Cardiac muscle cell (in vitro differentiated cells and primary cell): ENCODE measurements at places on chromosomes 7 and 10. TPM values are rescaled to one million over a fixed set of nuclear protein-coding genes. Genes with fewer than 3 reads are reported as not detected.
A peak's percentile ranks its signal among the peaks of the same experiment; 100 is the strongest.

The FZD8 gene
- total RNA-seq: 41.5 and 58.4 TPM in 2 replicates

The BCL7B gene
- 34.4 and 36.7 TPM in 2 replicates for total RNA-seq

The MAGI2 gene
- total RNA-seq: 16.8 and 24.7 TPM in 2 replicates

The PLEKHS1 gene
- not detected in 2 replicates for total RNA-seq

The IL2RA gene
- total RNA-seq: not detected in 2 replicates

The SPDYE6 gene
- 0.18 TPM in 1 of 2 replicates, not detected in the other for total RNA-seq

The SEMA4G gene
- 8.1 and 18.1 TPM in 2 replicates for total RNA-seq

The BAMBI gene
- 651 and 1,010 TPM in 2 replicates for total RNA-seq

GRCh38 chr7:130281260-130281659 lies 11.7 kb upstream of the CPA4 start:
- DNase-seq: peak; percentile 66

DNA sequence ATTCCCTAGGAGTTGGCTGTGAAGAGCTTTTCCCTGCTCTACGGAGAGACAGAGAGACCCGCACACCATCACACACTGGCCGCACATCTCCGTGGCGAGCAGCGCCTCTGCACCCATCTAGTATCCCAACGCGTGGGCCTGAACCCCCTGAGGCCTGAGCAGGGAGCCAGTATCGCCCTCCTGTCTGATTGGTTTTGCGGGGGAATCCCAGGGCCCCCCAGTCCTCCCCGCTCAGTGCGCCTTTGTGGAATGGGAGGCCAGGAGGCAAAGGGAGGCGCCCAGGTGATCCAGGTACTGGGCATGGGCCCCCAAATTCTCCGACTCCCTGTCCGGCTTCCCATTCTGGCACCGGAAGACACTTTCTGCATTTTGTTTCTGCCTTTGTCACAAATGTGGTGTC lies 344.3 kb downstream of the GLRX3 start:
- no peak for DNase-seq

DNA sequence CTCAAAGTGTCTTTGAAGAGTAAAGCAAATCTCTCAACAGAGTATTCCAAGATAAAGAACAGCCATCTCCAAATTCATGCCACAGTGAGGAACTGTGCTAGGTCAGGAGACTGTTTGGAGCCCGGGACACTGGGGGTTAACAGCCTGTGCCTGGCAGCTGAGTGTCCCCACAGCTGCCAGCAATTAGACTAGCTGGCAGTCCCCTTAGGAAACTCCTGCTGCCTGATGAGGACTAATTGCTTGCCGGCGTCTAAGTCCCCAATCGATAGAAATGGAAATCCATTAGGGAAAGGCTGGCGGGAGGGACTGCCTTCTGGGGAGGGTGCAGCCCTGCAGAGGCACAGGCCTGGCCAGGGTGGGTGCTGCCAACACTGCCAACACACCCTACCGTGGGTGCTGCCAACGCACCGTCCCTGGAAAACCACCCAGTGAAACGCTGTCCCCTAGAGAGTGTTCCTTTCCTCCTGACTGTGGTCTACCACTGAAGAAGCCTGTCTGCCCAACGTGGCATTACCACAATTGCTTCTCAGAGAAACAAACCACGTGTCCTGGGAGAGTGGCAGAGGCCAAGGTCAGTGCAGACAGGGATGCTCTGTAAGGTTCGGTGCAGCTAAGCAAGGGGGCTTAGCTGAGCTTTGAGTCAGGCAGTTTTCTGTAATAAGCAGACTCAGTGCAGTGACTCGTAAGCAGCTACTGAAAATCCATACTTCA lies 60.8 kb downstream of the XRCC2 start:
- peak; percentile 14 for DNase-seq

DNA sequence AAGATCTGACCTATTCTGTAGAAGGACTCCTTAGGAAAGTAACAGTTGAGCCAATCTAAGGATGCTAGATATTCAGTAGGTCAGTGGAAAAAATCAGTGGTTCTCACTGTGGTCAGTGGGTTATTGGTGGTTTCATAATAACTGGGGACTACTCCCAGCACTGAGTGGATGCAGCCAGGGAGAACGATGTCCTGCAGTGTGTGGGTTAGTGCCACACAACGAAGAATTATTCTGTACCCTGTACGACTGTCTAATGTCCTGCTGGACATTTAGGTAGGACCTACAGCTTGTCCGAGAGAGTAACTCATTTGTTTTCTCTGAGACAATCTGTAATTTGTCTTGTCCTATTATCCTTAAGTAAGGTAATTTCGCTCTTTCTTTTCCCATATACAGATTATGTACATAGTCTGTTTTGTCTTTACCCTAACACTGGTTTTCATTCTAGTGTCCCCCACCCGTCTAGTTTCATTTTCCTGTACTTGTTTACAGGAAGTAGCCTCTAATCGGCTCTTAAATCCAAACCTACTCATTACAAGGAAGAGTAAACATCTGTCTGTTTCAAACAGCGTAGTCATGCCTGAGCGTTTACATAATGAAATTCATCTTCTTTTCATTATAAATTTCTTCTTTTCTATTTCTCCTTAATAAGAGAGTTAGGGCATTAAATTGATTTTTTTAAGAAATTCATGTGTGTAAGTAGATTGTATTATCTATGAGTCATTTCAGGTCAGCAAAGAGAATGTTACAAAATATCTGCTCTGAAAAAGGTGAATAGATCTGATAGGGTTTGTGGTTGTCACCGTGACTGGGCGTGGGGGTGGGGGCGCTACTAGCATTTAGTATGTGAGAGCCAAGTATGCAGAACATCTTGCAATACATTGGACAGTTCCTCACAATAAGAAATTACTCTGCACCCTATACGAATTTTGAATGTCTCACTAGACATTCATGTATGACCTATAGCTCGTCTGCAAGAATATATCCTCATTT lies 8.3 kb upstream of the ZC3HAV1L start:
- DNase-seq: no peak

GRCh38 chr7:48424731-48425130 lies 253.5 kb downstream of the ABCA13 start:
- DNase-seq: peak; percentile 7

GRCh38 chr7:97024209-97025129 lies at the start of gene DLX5:
DLX5 (minus strand) TSS chr7:97024831; CDS start chr7:97024623, 208 bp downstream.
- no peak for DNase-seq

- DNase-seq: peak; percentile 70
Measured at GRCh38 chr10:14751014-14751896, 23.4 kb downstream of the FAM107B start.

DNA sequence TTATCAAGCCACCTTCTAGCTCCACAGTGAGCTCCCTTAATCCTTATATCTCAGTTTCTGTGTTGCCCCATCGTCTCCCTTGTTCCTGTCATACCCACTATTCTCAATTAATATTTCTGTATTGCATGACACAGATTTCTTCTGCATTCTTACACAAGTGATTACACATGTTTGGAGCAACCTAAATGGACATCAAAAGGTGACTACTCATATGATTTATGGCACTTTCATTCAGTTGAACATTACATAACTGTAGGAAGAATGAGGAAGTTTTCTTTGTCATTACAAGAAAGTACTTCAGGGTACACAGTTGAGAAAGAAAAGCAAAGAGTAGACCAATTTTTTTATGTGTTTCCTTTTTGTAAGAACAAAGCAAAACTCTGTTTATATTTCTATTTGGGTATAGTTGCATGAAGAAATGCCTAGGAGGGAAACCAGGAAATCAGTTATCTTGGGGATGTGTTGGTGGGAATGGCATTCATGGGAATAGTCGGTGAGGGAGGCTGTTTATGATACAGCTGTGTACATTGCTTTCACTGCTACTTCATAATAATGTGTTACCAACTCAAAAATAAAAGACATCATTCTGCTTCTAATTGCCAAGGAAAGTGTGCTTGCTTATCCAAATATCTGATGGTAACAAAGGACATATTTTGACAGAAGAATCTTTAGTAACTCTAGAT lies 23.6 kb upstream of the PRSS37 start:
- DNase-seq: no peak

- no peak for DNase-seq
Measured at GRCh38 chr10:116262678-116263077, 10.3 kb downstream of the GFRA1 start.

DNA sequence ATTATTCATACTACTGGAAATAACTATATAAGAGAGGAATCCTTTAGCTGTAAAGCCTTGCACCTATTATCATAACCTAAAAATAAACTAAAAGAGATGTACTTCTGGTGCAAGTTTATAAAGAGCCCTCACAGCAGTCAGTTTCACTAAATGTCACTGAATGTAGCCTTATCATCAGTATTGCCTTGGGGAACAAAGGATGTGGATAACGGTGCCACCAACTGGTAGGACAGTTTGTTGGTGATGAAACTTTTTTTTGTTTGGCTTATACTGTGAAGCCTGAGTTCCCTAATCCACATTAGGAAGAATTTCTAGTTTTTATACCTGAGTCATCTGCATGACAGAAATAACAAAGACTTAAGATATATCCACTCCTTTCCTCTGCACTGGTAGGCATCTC lies 117.9 kb upstream of the COL1A2 start:
- peak; percentile 30 for DNase-seq

DNA sequence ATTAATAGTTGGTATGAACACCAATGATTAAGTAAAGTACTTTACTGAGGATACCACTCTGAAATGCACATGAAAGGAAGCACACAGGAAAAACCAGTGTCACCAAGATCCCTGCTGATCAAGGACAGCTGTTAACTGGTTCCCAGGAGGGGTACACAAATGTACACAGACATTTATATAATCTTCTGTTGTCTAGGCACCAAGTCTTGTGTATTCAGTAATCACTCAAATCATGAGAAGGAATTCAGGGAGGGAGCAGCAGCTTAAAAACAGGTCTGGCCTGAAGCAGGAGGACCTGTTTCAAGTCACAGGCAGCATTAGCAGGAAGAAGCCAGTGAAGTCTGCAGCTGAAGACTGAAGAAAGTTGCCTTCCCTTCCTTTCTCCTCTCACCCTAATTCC lies 18.7 kb downstream of the MPP7 start:
- DNase-seq: no peak

DNA sequence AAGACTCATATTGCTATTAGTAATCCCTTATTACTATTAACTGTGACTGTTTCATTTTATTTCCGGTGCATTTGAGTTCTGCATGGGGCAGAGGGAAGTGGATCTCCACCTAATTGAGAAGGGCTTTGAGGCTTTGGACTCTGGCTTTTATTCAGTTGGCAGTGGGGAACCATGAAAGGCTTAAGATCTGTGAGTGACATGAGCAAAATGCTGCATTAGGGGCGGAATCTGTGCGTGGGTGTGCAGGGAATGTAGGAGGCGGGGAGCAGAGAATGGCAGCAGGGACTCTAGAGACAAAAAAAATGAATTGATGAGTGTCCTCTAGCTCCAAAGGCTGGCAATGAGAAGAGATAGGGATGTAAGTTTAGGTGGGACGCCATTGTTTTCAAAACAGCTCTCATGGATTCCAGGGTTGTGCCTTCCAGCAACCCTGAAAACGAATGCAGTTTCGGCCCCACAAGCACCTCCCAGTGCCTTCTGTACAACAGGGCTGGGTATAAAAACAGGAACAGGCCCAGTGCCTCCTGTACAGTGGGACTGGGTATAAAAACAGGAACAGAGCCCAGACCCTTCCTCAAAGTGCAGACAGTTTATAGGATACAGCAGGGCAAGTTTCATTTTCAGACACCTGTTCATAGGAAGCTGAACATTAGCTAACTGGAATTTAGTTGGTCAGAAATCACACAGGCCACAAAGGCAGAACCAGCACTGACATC lies 663.3 kb upstream of the FOXK1 start:
- no peak for DNase-seq

GRCh38 chr7:151769188-151769821 lies 107.6 kb downstream of the PRKAG2 start:
- DNase-seq: no peak

GRCh38 chr10:6208799-6209235 lies 6.1 kb downstream of the PFKFB3 start:
- DNase-seq: no peak

DNA sequence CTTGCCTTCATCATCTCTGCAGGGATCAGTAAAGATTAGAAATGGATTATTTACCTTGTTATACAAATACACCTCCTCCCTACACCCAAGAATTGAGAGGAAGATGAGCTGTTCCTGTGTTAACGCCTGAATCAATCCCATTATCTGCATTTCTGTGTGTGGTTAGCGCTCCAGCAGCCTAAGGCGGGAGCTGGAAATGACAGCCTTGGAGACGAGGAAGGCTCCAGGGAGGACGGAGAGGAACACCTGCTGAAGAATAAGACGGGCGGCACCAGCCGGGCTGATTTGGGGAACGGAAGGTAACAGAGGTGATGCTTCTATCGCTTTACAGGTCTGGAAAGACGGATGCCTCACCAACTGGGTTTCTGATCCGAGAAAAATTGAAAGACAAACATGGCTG lies 34.2 kb upstream of the DDC start:
- no peak for DNase-seq

GRCh38 chr10:95314192-95314918 lies 23.6 kb upstream of the PDLIM1 start:
- DNase-seq: no peak

GRCh38 chr7:144834641-144835144 lies 1.2 kb downstream of the TPK1 start:
- DNase-seq: no peak

DNA sequence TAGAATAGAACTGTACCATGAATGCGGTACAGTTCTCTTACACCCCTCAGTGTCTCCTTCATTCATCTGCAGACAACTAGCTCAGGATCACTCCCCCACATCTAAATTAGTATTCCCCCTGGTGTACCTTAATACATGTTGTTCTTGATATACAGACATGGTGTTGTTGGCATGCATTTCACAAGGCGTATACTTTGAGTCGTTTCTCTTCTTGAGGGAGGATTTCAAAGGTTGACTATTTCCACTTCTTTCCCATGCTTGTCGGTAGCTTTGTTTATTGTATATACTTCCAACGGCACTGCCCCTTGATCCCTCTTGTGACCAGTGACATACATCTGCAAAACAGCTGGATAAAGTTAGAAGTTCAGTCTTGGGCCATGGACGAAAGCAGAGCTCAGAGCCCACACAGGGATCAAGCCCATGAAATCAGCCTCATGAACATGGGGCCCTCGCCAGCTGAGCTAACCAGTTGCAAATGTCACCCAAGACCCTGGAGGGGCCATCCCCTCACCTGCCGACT lies 8.6 kb downstream of the CPA4 start:
- no peak for DNase-seq

DNA sequence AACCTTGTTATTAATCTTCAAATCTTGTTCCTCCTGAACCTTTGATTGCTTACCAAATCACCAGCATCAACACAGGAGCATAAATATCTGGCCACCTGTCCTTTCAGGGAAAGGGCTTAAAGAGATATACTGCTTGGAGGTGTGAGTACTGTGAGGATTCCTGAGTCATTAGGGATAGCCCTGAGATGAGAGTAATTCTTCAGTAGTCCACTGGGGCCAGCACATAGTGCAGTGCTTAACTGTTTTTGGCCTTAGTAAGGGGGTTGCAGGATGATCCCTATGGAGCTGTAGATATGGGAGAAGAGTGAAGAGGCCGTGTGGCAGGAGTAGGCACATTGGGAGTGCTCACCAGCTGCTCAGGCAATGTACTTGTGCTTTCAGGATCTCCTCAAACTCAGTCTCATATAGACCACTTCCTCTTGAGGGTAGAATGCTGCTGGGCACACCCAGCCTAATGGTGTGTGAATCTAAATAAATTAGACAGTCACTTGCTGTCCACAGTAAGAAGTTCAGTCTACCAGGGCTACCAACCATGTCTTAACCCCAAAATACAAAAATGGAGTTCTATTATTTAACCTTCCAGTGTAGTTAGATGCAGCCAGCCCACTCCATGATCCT lies 26.5 kb upstream of the GPR141 start:
- DNase-seq: no peak

- DNase-seq: no peak
Measured at GRCh38 chr7:66377045-66377444, 171.9 kb downstream of the TPST1 start.

GRCh38 chr10:62244785-62245467 lies 23.7 kb downstream of the RTKN2 start:
- DNase-seq: peak; percentile 86

- DNase-seq: no peak
Measured at GRCh38 chr10:90089719-90090118, 388.3 kb downstream of the KIF20B start.

- no peak for DNase-seq
Measured at GRCh38 chr10:61047788-61048560, 104.0 kb upstream of the RHOBTB1 start.
